Lower leg skin (tissue), 4 donors: ENCODE measurements at places on chromosomes 4 and X.

- no peak for DNase-seq
Measured at GRCh38 chr4:15164571-15164970, 162.3 kb downstream of the CPEB2 start.

- DNase-seq, result no peak
Measured at GRCh38 chr4:152590179-152591031, 54.5 kb upstream of the FBXW7 start.

DNA sequence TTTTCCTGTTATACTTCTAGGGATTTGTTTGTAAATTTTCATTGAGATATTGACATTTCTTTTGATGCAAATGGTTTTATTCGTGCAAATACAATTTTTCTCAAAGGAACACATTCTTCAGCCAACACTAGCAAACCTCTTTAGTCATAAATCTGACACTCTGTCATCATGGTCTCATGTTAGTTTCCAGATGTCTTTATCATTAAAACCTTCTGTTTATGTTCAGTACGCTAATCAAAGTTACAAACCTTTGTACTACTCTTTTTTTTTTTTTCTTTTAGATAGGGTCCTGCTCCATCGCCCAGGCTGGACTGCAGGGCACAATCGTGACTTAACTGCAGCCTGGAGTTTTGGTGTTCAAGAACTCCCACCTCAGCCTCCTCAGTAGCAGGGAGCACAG lies 7.1 kb downstream of the SLC25A31 start:
- DNase-seq, result no peak

- DNase-seq, result no peak
Measured at GRCh38 chr4:189304809-189305208, 635.9 kb upstream of the FRG1 start.

DNA sequence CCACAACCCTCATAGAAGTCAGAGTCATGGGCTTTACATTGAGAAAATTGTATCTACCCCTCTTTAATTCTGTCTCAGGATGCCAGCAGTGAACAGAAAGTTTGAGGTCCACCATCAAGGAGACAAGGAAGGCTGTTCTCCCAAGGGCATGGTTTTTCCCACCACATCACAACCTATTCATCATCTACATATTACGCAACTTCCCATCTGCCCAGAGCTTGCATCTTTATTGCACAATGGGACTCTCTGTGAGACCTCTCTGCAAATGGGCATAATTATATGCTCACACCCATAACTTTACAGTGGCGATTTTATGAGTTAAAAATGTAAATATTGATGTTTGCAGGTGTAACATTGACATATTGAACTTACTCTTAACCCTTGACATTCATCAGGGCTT lies 38.9 kb downstream of the PAGE2 start:
- no peak for DNase-seq

DNA sequence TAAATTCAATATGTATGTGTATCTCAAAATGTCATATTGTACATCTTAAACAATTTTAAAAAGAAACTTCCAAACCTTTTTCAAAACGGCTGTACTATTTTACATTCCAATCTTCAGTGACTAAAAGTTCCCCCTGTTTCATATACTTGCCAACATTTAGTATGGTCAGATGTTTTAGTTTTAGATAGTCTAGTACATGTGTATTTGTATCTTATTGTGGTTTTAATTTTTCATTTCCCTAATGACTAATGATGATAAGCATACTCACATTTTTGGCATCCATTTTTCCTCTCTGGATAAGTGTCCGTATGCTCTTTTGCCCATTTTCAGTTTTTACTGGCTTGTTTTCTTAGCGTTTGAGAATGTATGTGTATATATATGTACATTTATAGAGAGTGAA lies 212.2 kb upstream of the MAGEB18 start:
- no peak for DNase-seq

GRCh38 chr4:40264995-40265909 lies 68.4 kb downstream of the RHOH start:
- DNase-seq, result no peak

DNA sequence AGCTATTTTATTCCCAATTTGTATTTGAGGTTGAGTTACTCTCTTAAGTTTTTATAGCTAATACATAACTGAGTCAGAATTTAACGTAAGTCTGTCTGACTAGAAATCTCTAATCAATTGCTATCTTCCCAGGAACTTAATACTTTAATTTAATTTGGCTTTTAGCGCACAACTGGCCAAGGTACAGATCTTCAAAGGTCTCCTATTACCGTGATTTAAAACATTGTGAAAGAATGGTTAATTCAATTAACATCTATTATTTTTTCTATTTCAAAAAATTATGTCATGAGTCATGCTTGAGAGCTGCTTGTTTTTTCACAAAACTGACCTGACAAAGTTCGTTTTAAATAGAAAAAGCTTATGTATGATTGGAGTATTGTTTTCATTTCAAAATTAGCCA lies 22.0 kb upstream of the PLA2G12A start:
- no peak for DNase-seq

DNA sequence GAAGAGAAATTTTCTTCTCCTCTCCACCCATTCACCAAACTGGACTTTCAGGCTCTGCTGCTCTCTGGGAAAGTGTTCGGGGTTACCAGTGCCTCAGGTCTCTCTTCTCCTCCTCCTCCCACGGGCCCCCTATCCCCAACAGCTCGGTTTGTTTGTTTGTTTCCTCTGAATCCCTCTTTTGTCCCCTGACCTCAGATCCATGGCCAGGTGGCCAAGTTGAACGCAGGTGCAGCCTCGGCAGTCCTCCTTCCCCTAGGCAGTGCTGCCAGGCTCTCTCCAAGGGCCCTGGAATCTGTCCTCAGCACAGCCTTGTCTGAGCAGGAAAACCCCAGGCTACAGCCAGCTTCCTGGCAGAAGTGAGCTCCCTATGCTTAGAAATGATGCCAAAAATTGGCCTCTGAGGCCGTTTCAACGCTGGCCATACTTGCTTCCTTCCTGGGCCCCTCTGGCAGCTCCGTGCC lies 60.0 kb downstream of the FHDC1 start:
- DNase-seq, result no peak

DNA sequence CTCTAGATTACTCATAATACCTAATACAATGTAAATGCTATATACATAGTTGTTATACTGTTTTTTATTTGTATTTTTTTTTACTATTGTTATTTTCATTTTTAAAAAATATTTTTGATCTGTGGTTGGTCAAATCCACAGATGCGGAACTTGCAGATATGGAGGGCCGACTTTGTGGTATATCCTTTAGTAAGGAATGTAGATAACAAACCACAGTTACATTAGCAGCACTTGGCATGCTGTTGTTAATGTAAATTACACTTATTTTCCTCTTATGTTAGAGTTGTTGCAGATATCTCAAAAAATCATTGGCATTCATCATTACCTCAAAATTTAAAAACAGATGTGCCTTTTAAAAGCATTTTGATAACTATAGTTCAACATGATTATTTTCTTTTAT lies 151.0 kb downstream of the TMEM164 start:
- DNase-seq, result no peak

GRCh38 chr4:165879641-165880040 lies 6.6 kb downstream of the TLL1 start:
- no peak for DNase-seq

DNA sequence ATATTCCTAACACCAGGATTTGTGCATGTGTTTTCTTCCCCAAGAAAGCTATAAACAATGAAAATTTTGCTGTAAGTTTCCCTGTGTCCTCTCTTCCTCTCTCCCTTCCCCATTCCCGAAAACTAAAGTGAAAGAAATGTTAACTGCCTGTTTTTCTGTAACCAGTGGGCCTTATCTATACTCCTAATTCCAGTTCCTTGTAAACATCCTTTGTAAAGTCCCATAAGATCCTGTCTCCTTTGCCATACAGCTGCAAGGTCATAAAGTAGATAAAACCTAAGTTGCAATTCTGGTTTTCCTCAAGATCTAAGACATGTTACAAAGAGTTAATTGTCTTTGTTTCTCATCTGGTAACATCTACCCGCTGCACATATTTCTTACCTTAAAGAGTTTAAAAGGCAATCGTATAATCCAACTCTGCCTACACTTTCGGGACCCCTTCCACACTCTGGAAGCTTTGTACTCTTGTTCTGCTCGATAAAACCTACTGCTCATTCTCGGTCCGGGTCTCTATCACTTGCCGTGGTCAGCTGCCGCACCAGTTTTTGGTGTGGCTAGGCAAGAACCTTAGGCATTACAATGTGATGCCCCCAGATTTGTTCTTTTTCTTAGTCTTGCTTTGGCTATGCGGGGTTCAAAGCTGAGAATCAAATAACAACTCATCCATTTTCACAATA lies 20.5 kb downstream of the UGT2B7 start:
- DNase-seq, result no peak

DNA sequence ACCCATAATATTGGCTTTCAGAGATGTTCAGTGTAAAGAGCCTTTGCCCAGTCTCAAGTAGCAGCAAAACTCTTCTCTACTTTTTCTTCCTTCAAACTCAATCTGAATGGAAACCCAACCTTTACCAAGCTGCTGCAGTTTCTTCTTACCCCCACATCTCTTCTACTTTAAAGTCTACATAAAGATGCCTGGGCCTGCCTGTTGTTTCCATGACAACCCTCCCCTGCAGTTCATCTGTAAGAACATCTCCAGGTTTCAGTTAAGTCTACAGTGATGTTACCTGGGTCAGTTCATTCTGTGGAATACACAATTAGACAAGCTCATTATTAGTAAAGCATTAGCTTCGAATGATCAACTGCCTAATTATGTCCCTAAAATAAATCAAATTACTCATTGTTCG lies 81.4 kb downstream of the SPANXN3 start:
- DNase-seq, result no peak

DNA sequence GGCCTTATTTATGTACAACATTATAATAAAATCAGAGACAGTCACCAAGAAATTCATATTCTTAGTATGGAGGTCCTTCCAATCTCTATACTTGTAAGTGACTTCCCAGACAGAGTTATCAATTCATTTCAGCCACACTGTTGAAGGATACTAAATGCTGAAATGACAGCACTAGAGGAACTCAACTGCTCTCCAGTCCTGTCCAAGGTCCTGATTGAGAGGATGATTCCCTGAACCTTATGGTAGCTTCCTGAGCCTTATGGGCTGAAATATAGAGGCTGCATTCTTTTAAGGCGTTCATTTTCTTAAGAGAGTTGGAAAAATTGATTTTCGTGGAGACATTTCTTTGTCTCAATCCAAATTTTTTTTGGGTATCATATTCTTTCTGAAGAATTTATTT lies 205.9 kb downstream of the TLL1 start:
- DNase-seq, result no peak

- no peak for DNase-seq
Measured at GRCh38 chrX:10549280-10549679, 71.1 kb downstream of the MID1 start.

DNA sequence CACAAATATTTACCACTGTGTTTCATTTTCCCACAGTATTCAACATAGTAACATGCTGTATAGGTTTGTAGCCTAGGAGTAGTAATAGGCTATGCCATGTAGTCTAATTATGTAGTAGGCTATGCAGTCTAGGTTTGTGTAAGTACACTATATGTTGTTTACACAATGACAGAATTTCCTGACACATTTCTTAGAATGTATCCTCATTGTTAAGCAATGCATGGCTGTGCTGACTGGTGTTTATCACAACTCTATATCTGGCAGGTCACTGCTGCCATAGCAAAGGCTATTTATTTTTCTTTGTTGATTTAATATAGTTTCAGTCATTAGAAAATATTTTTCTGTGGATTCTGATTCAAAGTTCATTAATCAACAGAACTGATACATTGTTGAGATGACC lies 108.3 kb upstream of the TEX13A start:
- no peak for DNase-seq

- no peak for DNase-seq
Measured at GRCh38 chr4:155005395-155006090, 202.9 kb upstream of the NPY2R start.
